ENCODE measurements at places on chromosomes 13 and 19.
A peak's percentile ranks its signal among the peaks of the same experiment; 100 is the strongest.

DNA sequence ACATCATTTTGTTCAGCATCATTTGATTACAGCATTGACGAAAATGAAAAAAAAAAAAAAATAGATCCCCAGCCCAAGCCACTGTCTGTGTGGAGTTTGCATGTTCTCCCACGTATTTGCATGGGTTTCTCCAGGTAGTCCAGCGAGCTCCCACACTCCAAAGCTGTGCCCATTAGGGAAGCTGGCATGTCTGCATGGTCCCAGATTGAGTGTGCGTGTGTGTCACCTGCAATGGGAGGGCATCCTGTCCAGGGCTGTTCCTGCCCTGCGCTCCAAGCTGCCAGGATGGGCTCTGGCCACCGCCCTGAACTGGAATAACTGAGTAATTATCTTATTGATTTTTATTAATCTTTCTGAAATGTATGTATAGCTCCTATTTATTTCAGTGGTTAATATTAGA lies 88.6 kb downstream of the KLF12 start:
- no peak for DNase-seq

DNA sequence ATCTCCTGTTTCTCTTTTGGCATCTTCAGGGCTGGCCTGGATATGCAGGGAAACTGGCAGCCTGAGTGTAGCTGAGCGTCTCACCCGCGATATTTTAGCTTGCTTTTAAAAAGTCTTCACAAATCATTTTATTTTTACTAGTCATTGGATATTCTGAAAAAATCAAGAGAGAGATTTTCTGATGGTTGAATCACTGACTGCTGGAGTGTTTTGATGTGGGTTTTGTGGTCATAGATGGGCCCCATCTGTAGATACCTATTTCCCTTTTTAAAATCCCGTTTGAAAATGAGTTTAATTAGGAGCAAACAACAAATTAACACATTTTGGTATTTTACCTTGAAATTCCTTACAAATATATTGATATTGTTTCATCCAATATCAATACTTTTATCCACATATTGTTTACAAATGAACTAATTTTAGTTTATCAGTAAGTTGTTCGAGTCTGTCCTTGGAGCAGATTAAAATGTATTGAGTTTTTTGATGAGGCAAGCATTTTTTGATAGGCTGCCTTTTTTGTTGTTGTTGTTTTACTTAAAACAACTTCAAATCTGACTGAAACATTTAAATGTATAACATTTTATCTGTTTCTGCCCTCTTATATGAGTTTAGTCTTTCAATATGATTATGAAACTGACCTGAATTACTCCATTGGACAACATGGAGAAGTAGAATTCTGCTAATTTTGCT lies 21.5 kb upstream of the OXGR1 start:
- no peak for DNase-seq

DNA sequence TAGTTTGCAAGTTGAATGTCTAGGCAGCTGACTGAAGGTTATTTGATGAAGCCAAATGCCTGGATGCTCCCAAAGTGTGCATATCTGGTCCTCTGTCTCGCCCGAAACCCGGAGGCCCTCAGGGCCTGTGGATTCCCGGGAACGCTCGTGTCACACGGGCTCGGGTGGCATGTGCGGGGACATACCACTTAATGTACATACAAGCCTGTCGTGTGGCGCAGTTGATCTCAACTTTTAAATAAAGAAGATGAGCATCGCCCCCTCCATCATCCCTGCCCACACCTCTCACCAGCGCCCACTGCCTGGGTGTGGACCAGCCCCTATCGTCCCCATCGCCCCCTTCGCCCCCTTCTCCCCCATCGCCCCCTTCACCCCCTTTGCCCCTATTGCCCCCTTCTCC lies 33.9 kb downstream of the ATP11A start:
- DNase-seq: no peak

DNA sequence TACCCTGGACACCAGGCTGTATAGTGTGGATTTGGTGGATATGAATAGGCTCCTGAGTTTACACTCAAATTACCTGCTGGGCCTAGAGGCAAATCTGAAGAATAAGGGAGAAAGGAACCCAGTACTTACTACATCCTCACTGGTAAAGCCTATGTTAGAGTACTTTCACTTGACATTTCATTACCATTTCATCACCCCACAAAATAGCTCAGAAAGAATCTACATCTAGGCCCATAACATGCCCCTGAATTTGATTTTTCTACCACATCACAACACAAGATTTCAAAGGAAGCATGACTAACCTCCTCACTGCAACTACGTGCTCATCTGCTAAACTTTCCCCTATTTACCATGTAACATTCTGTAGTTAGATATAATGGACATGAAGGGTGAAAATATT lies 43.3 kb downstream of the VWA8 start:
- DNase-seq: no peak

- DNase-seq: peak; percentile 24
These were observed 26.2 kb downstream of the INSR start for GRCh38 chr19:7267792-7268704.
